ENCODE measurements at places on chromosomes 11 and 22.
A peak's percentile ranks its signal among the peaks of the same experiment; 100 is the strongest.

DNA sequence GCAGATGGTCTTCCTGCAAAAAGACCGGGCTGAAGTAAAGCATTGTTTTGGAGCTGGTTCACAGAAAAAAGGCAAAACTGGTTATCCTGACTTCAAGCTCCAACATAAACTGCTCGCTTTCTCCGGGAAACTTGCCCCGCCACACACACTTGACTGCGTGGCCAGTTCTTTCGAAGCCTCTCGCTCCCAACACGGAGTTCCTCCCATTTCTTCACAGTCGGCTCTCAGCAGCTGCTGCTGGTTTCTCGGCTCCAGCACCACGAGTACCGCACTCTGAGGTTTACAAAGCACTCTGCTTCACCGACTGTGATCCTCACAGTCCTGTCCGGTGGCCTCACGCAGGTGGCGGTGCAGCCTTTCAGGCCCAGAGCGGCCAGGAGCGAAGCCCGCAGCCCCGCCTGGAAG is 264 bp downstream of the CHEK1 start:
- no peak for DNase-seq

DNA sequence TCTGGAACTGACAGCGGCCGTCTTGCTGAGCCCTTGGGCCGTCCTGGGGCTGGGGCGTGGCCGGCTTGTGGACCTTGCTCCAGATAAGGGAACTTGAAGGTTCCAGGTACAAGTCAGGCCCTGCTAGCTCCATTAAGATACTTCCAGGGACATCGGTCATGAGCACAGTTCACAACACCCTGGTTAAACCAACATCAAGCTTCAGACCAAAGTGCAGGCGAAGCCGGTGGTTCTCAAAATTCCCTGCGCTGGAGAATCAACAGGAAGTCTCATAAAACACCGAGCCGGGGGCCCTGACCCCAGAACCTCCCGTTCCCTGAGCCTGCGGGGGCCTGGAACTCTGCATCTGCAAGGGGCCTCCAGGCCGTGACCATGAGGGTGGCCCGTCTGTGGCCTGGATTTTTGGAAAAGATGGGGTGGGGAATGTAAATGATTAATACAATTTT is 1043.8 kb downstream of the BRD1 start:
- DNase-seq, result no peak

- DNase-seq, result no peak
These were observed 30.7 kb downstream of the PPP2R1B start for GRCh38 chr11:111735262-111736116.

- DNase-seq, result no peak
These were observed 64.2 kb downstream of the FZD4 start for GRCh38 chr11:86891036-86891435.

DNA sequence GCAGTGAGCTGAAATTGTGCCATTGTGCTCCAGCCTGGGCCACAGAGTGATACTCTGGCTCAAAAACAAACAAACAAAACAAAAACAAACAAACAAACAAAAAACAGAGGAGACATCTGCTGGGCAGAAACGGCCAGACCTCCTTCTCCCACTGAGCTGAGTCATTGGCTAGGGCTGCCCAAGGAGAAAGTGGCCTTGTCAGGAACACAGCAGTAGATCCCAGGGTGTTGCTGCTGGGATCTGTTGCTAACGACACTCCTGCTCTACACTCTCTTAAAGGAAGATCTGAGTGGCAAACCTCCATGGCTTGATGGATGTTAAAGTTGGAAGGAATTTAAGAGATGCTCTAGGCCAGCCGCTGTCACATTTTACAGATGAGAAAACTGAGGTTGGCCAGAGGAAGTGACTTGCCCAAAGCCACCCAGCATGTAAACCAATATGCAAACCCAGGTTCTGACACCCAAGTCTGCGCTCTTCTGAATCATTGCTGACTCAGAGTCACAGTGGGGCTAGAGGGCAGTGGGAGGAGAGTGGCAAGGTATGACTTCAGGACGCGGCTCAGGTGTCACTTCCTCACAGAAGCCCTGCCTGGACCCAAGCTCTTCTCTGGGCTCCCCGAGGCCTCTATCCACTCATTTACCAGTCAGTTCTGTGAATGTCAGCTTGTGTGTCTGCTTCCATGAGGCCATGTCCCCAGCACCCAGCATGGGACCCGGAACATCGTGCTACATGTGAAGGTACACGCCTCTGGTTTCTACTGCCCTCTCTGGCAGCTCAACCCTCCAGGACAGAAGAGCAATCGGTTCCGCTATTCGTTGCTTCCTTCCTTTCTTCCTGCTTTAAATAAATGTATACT is 11.3 kb upstream of the GDPD5 start:
- DNase-seq, result peak; percentile 44

GRCh38 chr11:2989551-2989950 is 2.6 kb downstream of the NAP1L4 start:
- DNase-seq, result no peak
